ENCODE measurements at places on chromosomes 4 and X.

DNA sequence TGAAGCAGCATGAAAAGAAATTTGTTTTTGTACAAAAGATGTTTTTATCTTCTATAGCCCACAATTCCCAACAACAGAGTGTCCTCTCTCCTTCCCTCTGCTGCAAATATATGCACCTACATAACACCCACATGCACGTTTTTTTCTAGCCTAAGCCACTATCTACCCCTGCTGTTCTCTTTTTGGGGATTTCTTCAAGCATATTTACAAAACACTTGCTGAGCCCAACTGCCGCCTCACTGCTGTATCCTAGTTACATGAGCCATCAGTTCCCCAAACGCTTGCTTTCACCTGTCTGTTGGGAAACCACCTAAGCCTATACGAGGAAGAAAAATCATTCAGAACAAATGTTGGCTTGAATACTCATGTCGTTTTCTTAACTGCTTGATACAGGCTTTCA lies 127.2 kb downstream of the CHRNA9 start:
- DNase-seq = no peak

DNA sequence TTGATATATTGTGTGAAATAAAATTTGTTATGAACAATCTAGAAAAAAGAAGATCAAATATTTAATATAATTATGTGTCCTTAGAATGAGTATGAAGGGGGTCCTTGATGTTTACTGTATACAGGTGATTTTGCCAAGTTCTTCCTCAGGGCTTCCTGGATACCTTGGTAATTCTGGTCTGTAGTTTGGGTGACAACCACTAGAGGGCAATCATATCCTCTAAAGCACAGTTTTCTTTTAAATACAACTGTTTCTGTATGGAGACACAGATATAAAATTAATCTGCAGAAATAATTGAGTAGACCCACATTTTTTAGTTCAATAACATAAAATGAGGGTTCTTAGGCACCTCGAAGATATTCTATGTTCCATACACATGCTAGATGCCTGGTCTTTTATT lies 157.7 kb downstream of the SPANXN1 start:
- no peak for DNase-seq

DNA sequence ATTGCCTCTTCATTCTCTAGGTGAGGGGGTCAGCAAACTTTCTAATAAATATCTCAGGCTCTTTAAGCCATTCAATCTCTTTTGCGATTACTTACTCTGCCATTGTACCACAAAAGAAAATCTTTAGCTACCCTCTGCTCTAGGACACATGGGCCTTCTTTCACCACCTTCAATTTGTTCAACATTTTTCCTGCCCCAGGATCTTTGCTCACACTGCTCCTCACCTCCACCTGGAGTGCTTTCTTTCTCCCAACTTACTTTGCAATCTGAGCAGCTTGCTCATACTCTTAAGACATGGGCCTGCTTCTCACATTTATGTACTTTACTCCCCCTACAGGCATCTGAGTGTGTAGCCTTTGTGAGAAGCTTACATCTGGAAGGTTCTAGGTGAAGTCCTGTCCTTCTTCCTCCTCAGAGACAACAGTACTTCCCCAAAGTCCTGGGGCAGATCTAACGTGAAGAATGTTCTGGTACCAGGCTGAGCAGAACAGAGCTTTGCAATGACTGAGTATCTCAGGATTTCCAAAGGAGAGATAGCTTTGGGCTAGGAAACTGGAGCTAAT lies 55.0 kb upstream of the PRDM5 start:
- DNase-seq = no peak

- DNase-seq = peak; percentile 23
These were observed 36.6 kb downstream of the ANAPC10 start for GRCh38 chr4:145061318-145061920.

- no peak for DNase-seq
These were observed 38.8 kb downstream of the GRIA3 start for GRCh38 chrX:123222920-123223319.

DNA sequence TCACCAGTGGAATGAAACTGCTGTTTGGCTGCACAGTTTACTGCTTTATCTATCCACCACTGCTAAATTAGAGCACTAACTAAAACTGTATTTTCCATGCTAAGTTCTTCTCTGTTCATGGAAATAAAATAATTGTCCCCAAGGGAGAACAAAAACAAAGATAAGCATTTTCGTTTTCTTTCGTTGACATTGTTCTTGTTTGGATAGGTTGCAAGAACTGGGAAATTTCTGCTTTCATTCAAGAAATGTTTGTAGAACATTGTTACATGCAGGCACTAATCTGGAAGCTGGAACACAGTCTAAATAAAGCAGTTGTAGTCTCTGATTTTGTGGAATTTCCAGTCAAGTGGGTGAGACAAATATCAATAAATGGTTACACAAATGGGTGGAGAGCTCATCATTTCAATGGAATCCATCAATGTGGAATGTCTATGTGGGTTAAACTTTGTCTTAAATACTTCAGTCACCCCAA lies 5.8 kb upstream of the CXCL8 start:
- no peak for DNase-seq

DNA sequence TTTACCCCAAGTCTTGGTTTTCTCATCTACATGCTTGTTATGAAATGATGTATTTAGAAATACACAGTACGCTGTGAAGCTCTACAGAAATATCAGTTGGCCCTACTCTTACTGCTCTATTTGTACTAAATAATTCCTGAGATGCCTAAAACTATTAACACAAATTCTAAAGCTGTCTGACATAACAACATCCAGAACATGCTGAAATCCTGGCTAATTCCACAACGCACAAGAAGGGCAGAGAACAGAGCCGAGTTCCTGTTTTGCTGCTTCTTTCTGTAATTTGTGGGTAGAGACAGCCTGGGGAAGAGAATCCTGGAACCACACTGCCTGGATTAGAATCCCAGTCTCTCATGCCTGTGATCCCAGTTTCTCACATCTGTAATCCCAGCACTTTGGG lies 59.0 kb downstream of the ZNF827 start:
- no peak for DNase-seq

DNA sequence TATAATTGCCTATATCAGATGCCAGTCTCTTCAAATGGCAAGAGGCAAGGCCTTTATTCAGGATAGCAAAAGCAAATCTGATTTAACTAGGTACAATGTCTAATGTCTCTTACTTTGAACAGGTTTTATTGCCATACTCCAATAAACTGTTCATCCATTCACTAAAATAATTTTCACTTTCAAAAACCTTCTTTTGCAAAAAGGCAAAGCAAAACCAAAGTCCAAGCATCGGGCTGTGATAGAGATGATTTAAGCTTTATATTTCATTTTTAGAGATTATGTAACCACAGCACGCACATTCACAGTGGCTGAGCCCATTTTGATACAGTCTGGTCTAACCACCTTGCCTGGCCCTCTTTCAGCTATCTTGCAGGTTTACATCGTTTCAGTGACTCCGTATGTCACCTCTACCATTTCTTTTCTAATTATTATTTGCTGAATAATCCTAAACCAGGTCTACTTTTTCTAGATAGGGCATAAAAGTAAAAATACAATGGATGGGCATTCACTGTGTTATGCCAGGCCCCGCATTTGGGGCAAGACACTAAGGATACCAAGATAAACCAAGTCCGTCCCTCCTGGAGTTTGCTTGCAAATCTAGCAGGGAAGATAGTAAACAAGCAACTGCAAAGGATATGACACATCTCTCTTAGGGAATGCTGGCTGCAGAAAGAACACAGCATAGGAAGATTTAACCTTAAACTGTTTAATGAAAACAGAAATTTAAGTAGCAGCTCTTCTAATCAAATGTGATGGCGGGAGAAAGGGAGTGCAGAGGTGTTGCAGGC lies 1.8 kb downstream of the CASP3 start:
- DNase-seq = no peak

- DNase-seq = peak; percentile 79
These were observed at the start of gene RBBP7 for GRCh38 chrX:16870095-16870861. Gene RBBP7, minus strand, starts transcription at chrX:16870362. Its CDS starts 309 bp downstream, at chrX:16870053.

- DNase-seq = no peak
These were observed 46.0 kb downstream of the USP38 start for GRCh38 chr4:143230683-143231082.

GRCh38 chr4:174402470-174403176 lies 118.9 kb downstream of the CEP44 start:
- DNase-seq = no peak

GRCh38 chr4:6331018-6331417 lies 61.4 kb downstream of the WFS1 start:
- no peak for DNase-seq

GRCh38 chr4:123017078-123017477 lies 94.7 kb upstream of the NUDT6 start:
- DNase-seq = no peak

- DNase-seq = no peak
These were observed 61.0 kb upstream of the FTHL17 start for GRCh38 chrX:31132821-31133241.

GRCh38 chr4:89805297-89805696 lies 31.7 kb downstream of the SNCA start:
- DNase-seq = no peak

DNA sequence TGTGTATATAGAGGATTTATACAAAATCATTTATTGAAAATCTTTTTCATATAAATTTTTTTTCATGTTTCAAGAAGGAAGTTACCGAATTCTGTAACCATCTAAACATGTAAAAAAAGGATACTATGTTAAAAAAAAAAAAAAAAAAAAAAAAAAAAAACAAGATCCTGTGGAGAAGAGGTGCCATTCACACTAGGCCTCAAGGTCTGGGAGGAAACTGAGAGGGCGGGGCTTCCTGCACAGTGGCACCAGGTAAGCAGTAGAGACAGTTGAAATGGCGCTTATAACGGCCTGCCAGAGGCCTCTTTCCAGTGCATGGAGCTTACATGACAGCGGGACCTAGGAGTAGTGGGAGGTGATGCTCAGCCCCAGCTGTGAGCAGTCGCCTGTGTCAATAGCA lies 17.5 kb downstream of the TRAPPC2 start:
- DNase-seq = no peak

GRCh38 chrX:132957211-132958090 lies 978 bp downstream of the HS6ST2 start:
- DNase-seq = no peak

DNA sequence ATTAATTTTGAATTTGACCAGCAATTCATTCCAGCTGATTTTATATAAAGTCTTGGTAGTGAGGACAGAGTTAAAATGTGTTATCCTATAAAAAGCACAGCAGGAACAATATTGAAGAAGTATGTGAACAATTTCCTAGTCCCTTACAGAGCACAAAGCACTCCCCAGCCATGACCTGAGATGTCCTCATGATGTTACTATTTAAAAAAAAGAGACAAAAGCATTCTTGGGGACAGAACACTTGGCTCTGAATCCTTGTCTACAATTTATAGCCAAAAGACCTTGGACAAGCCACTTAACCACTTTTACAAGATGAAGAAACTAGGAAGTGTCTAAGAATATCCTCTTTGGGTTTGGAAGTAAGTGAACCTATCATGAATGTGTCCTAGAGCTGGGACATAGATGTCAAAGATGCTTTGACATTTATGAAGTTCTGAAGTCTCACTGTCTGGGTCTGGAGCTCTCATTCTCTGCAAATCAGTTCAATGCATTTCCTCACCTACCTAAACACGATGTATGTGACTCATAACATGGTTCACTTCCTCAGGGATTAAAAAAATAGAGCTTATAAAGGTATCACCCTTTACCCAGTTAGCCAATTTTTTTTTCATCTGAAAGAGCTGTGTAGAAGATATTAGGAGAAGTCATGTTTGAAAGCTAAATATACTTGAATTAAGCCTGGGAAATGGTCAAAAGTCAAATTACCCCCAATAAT lies 61.4 kb downstream of the IGFBP7 start:
- DNase-seq = no peak

GRCh38 chrX:66833426-66833825 lies 194.5 kb upstream of the EDA2R start:
- no peak for DNase-seq

DNA sequence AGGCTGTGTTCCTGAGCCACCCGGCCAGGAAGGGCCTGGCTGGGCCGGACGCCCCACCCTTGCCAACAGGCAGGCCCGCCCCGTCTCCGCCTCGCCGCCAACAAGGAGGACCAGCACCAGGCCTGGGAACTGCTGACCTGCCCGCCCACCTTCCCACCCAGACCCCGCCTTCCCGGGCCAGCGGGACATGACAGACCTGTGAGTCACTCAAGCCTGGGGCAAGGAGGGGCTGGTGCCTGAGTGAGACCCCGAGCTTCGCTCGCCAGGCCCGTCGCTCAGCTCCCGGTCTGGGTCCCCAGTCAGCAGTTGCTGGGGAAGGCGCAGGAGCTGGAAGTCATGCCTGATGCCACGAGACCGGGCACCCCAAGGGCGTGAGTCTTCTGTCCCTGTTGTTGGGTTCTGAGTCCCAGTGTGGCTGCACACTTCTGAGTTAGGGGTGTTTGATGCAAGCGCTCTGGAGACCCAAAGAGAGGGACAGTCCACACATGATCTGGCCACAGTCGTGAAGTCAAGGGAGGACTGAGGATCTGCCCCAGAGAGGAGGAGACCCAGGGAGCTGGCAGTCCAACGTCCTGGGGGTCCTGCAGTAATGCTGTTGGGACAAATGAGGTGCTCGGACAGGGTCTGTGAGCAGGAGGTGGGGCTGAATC lies at the start of gene DNASE1L1:
DNASE1L1 (minus strand) TSS at position 33 of the 650 bp plus-strand sequence. CDS start 3,686 bp downstream, outside the sequence.
- DNase-seq = no peak

- DNase-seq = no peak
These were observed 69.6 kb downstream of the PPP2R2C start for GRCh38 chr4:6402566-6403399.

- DNase-seq = no peak
These were observed 305.9 kb upstream of the HAND2 start for GRCh38 chr4:173835903-173836302.

GRCh38 chr4:52051615-52052474 lies 741 bp downstream of the SPATA18 start:
- DNase-seq = peak; percentile 32

DNA sequence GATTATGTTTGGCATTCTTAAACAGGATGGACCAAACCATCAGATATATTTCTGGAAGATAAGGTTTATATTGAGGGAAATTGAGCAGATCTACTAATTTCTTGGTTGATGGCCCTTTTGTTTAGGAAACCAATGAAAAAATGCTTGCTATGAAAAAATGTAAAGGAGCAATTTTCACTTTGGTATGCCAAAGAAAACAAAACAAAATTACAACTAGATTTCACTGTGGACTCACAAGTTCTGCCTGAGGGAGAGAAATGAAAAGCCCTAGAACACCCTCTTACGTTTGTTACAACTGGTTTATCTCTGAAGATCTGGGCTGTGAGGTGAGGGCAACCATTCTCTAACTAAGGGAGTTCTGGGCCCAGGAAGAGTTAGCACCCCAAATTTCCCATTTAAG lies 122.5 kb upstream of the IL15 start:
- no peak for DNase-seq

- peak; percentile 99 for DNase-seq
These were observed at the start of gene GRPEL1 for GRCh38 chr4:7067452-7068278. Gene GRPEL1, minus strand, starts transcription at chr4:7068064. Its CDS starts 32 bp downstream, at chr4:7068032.

DNA sequence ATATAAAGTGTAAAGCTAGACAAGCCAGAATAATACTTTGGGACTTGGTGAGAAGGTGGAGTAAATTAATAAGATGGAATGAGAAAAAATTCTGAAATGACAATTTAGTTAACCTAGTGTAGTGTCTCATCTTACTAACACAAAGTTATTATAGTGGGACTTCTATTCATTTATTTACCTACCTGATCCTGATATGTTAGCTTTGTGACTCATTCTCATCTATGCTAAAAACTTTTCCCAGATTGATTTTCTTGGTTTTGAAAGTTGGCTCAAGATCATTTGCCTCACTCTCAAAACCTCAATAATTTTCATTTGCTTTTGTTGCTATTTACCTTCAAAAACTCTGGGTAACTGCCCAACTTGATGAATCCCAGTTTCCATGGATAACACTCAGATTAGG lies 698.6 kb downstream of the SH3BGRL start:
- DNase-seq = no peak

- DNase-seq = no peak
These were observed 125.0 kb downstream of the RASGEF1B start for GRCh38 chr4:81346719-81347118.
